ENCODE measurements at places on chromosomes 12 and 14. TPM values are rescaled to one million over a fixed set of nuclear protein-coding genes. Genes with fewer than 3 reads are reported as not detected.
A peak's percentile ranks its signal among the peaks of the same experiment; 100 is the strongest.

DNA sequence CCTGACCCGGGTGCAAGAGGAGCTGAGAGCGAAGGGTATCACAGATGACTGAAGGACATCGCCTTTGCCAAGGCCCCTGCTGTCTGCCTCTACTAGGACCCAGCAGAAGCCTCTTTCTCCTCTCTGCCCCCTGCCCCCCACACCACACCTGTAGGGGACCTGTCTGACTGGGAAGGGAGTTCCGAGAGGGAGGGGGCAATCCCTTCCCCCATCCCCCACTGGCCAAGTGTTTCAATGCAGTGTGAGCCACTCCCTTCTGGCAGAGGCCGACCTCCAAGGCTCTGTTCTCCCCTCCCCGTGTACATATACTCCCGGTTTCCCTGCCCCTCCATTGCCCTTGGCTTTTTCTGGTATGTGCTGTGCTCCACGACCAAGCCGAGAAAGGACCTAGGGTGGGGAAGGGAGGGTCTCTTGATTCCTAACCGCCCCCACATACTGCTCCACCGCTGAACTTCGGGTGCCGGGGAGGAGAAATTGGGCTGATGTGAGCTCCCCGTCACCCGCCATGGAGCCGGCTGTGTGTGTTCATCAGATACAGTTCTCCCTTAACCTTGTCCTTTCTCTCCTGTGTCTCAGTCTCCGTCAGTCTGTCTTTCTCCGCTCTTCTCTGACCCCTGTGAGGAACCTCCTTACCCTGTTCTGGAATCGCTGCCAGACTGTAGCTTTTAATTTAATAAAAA is 2.0 kb upstream of the ARHGEF25 start:
- DNase-seq: no peak

DNA sequence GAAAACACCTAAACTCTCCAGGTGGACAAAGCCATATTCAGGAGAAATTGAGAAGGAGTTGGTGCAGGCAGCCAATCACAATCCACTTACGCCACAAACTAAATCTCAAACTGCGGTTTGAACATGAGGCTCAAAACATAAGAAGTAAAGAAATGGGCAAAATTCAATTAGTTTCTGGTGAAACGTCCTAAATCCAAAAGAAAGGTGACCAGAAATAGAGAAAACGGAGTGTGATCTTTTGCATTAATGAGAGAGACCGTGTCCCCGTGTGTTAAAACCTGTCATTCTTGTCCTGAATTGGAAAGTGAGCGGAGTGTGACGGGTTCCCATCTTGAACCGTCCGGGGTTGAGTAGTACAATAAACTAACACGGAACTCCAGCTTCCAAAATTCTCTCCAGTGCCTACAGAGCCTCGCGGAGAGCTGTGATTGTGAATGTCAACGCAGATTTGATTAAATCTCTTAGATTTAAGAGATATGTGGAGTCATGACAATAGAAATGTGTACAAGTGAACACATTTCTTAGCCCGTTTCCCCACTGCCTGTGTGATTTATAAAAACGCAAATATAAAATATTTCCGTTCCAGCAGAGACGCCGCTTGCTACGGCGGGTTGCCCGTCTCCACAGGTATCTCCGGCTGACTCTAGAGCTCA is 595 bp upstream of the METAP2 start:
- peak; percentile 40 for DNase-seq

- no peak for DNase-seq
Observed at GRCh38 chr14:65981192-65981843, 504.9 kb upstream of the CCDC196 start.

DNA sequence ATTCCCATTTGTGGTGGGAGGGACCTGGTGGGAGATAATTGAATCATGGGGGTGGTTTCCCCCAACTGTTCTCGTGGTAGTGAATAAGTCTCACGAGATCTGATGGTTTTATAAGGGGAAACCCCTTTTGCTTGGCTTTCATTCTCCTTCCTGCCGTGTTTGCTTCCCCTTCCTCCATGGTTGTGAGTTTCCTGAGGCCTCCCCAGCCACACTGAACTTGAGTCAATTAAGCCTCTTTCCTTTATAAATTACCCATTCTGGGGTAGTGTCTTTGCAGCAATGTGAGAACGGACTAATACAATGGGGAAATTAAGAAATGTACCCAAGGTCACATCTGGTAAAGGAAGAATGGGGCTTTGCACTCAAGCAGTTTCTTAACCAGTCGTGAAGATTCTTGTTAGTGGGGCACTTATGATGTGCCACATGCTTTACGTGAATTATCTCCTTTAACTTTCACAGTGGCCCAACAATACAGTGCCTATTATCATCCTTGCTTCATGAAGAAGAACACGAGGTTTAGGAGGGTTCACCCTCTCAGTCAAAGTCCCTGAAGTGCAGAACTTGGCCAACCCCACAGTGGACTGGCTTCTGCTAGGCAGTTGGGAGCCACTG is 234.3 kb downstream of the EFCAB11 start:
- DNase-seq: no peak

Gene AMDHD1
- 0.99 TPM for total RNA-seq

Gene PMCH
- total RNA-seq: 0.35 TPM

Measured in activated naive CD4-positive, alpha-beta T cell treated with anti-CD3 and anti-CD28 coated beads, Interleukin-2, amount 50 U/mL, for 72 hours (primary cell).